GM20000 (cell line): ENCODE measurements at places on chromosomes 1 and 21.

DNA sequence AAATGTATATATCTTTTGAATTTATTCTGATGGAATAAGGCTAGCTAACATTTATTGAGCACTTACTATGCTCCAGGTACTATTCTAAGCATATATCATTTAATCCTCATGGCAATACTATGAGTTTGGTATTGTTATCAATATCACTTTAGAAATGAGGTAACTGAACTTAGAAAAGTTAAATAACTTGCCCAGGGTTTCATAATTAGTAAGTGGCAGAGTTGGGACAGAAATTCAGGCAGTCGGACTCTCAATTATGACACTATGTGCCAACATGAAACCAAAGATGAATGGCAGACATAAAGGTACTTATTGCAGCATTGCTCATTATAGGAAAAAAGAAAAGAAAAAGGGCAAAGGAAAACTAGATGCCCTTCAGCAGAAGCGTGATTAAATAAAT is 48.2 kb downstream of the RAB3GAP2 start:
- no peak for DNase-seq

GRCh38 chr1:151005729-151006319 is 878 bp downstream of the MINDY1 start:
- no peak for DNase-seq

- no peak for DNase-seq
Measured at GRCh38 chr1:9025449-9025848, 774 bp downstream of the SLC2A7 start.

GRCh38 chr1:176531036-176531435 is 68.1 kb downstream of the PAPPA2 start:
- DNase-seq: no peak

- DNase-seq: no peak
Measured at GRCh38 chr1:3885611-3886010, 14.5 kb downstream of the C1orf174 start.

GRCh38 chr21:25759573-25759972 is 24.8 kb downstream of the GABPA start:
- DNase-seq: no peak
